NCI-H1417 treated with DMSO at 0.1 percent for 48 hours (cell line): ENCODE measurements at places on chromosomes 7 and 10.

DNA sequence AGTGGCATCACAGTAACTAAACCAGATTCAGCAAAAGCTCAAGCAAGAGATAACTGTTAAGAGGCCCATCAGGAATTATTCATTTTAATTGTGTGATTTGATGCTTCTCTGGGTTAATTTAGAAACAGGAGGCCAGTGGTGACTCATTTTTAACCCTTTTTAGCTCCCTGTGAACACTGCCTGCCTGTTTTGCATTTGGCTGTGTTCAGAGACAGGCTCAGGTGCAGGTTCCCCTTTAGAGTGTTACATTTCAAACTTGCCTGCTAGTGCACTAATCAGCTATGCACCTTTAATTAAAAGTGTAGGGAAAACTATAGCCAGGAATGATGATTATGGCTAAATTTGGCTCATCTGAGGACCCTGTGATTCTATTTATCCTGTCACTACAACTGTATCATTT, 6.5 kb downstream of the STAMBPL1 start:
- DNase-seq = no peak

- no peak for DNase-seq
Observed at GRCh38 chr7:37598824-37599223, 84.7 kb upstream of the GPR141 start.

GRCh38 chr7:29636009-29636351, 72.3 kb downstream of the PRR15 start:
- no peak for DNase-seq

- no peak for DNase-seq
Observed at GRCh38 chr10:1354809-1355710, 298.9 kb downstream of the WDR37 start.

DNA sequence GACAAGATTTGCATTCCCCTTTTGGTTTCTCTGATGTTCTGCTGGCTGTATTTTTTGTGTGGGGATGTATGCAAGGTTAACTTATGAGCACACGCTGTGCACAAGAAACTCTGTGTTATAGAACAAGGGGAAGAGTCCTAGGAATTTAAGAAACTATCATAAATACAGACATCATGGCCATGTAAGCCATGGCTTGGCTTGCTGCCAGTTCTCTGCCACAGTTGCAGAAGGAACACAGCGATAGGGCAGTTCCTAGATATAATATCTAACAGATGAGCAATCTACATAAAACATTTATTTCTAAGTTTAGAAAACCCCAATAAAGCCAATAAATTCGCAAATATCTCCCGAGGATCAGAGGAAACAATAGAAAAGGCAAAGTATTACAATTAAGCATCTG, 153.3 kb downstream of the LRRTM3 start:
- DNase-seq = no peak

DNA sequence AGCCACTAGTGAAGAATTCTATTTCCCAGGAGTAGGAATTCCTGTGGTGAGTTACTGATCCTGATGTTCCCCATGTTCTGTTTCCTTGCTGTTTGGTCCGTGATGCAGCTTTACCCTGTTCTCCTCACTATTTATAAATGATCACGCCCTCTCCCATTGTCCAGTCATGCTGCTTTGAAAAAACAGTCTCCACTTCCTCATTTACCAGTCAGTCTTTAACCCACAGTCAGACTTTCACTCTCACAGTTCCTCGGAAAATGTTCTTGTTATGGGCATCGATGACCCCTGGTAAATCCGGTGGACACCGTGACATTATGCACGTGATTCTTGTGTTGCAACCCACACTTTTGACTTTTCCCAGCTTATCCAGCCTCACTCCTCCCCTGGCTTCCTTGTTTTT, 14.4 kb downstream of the SCIN start:
- DNase-seq = no peak

DNA sequence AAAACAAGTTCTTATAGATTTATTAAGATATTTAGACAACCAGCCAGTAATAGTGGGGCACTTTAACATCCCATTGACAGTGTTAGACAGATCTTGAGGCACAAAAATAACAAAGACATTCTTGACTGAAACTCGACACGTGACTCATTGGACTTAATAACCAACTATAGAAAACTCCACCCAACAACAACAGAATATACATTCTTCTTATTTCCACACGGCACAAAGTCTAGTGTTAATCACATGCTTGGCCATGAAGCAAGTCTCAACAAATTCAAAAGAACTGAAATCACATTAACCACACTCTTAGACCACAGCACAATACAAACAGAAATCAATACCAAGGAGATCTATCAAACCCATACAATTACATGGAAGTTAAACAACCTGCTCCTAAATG, 138.1 kb downstream of the ARL5B start:
- DNase-seq = no peak

- DNase-seq = no peak
Observed at GRCh38 chr10:78830976-78831375, 237.8 kb upstream of the ZMIZ1 start.

DNA sequence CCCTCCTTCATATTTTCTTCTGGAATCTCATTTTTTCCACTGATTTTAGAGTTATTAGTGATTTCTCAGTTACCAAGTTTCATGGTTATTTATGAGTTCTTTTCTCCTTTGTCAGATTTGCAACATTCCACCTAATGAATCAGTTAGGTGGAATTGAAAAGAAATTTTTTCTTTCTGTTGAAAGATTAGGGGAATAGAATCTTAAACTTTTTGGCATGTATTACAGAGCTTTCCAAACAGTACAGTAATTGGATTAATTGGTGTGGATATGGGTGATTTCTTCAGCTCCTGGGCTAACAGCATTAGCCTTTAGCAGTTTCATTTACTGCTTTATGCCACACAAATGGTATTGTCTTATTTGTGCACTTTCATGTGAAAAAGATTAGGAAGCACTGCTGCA, 17.0 kb downstream of the STAM start:
- no peak for DNase-seq

DNA sequence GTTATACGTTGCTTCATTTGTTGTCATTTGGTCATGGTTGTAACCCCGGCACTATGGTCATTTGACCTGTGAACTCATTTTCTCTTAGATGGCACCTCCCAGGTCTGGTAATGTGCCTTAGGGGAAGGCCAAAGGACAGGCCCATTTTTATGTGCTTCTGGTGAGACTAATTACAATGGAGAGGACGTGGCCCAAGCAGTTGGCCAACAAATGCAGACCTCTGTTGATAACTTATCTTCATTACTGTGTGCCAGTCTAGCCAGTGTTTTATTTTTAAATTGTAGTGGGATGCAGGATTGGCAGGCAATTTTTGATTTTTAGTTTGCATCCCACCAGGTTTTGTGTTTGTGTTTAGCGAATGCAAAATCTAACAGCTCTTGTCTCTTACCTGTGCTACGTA, 321.5 kb upstream of the AKR1E2 start:
- DNase-seq = no peak

GRCh38 chr7:19000410-19000809, 117.0 kb downstream of the TWIST1 start:
- DNase-seq = no peak

- DNase-seq = no peak
Observed at GRCh38 chr7:129199406-129199805, 11.0 kb downstream of the SMO start.

DNA sequence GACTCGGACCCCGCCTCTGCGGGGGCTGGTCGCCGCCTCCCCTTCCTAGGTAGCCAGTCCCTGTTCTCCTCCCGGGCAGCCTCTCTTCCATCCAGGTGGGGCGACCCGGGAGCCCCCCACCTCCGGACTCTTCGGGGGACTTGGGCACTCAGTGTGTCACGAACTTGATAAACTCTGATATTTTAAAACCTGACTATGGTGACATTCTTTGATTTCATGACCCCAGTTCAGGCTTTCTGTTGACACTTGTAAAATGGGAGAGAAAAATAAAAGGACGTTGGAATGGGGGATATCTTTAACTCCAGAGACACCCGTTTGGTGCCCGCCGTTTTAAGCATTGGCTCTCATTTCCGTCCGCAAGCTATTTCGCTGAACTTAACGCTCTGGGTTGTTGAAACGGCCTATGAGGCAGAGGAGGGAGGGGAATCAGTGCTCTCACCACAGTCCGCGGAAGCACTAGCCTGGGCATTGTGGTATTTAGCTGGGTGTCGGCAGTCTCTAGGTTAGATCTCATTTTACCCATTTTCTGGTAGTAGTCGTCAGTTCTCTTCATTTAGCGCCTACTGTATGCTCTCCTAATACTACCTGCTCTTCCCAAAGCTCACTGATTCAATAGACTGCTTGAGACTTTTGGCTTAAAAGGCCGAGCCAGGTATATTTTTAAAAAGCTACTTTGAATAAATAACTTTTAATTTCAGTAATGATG, 738 bp downstream of the VPS26A start:
- no peak for DNase-seq

- no peak for DNase-seq
Observed at GRCh38 chr10:8349610-8350249, 295.2 kb downstream of the GATA3 start.

DNA sequence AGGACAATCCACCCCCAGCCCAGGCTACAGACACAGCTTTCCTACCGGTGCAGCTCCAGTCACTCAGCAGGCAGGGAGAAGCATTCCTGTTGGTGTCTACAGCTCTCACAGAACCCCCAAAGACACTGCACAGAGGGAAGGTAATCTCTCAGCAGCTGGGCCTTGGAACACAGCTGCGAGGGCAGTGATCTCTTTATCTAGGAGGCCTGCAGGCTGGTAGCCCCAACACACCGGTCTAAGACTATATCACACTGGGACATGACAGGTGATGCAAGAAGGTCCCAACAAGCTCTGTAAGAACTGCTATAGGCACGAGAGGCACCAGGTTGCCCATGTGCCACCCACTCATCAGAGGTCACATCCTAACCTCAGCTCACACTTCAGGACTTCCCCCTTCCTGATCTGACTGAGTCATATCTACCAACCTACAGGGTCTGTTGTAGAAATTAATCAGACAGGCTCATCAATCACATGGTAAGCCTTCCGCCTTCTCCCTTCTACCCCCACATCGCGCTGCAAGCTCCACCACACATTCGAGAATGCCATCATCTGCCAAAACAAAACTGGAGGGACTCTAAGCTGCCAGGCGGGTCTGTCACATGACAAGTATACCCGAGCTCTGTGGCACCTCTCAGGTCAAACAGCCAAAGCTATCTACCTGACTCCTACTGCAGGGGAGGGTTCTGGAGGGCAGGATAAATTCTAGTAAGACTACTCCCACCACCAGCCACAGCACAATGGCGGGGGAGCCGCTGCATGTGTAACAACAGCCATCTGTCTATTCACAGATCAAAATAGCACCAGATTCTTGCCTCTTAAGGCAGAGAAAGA, 26.1 kb downstream of the FAM53B start:
- no peak for DNase-seq

- DNase-seq = no peak
Observed at GRCh38 chr10:122864901-122865300, 14.5 kb downstream of the FAM24B start.

- DNase-seq = no peak
Observed at GRCh38 chr10:50325449-50326171, 74.3 kb upstream of the ASAH2 start.

- no peak for DNase-seq
Observed at GRCh38 chr10:118096022-118096421, 49.3 kb upstream of the RAB11FIP2 start.

DNA sequence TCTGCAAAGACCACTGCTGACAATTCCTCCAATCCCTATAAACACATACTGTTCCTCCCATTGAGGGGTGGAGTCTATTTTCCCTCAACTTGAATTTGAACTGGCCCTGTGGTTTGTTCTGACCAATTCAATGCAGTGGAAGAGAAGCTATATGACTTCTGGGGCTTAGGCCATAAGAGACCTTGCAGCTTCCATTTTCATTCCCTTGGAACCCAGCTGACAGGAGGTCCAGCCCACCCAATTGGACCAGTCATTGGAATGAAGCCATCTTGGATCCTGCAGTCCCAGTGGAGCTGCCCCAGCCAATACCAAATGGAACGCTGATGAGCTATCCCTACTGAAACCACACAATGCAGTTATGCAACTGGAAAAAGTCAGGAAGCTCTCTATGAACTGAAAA, 8.9 kb upstream of the TMED4 start:
- DNase-seq = no peak

DNA sequence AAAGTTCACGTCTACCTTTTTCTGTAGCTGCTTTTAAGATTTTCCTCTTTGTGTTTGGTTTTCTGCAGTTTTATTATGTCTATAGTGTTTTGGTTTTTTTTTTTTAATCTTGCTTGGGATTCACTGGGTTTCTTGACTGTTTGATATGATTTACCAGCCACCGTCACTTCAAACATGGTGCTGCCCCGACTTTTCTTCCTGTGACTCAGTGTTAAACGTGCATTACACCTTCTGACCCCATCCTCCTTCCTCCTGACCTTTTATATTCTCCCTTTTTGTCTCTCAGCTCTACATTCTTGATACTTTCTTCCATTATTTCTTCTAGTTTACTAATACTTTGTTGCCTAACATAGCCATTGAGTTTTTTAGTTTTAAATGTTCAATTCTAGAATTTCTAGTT, 61.5 kb downstream of the GNA12 start:
- DNase-seq = no peak

DNA sequence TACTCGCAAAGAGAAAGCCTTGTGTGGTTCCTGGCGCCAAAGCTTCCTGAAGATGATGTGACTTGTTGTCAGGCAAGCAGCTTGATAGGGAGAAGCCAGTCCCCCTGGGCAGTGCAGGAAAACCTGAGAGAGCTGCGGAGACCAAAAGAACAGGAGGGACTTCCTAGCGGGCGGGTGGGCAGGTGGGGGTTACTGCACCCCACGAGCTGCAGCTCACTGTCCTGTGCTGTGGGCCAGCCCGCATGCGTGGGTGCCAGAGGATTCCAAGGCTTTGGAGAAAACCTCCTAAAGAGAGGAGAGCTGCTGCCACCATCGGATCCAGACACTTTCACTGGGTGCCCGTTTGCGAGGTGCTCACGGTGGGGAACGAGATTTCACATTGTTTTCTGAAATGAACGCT, 145.1 kb downstream of the ACTR3B start:
- DNase-seq = no peak

GRCh38 chr7:29610086-29610485, 46.5 kb downstream of the PRR15 start:
- DNase-seq = no peak

DNA sequence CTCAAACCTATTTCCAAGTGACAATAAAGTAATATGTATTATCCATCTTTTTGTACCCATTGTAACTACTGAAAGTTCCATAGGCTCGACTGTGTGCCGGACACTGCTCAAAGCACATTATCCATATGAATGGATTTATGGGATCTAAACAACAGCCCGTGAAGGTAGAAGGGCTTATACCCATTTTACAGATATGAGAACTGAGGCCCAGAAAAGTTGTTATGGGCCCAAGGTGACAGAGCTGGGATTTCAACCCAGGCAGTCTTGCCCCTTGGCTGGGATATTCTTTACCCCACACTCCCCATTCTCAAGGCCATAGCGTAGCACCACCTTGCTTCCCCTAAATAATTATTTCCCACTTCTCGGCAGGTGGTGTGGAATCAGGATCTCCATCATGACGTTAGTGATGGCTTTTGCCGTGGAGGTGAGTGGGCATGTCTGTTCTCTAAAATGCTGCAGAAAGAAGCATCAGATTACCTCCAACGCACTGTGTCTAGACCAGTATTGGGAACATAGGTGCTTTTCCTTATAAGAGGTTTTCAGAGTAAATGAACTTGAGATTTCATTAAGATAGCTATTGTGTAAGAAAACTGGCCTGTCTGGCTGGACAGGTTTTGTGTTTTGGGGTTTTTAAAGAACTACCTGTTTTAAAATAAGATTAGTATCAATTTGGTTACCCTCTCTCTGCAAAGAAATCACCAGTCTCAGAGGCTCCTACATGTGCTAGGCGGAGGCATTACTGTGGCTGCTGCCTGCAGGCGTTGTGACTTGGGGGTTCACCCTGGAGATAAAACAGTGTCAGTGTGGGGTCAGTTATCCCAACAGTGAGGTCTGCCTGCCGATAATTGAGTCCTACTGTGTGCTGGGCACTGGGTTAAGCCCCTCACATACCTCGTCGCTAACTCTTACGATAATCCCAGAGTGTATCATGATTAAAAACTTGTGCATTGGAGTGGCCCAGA, 85.1 kb upstream of the SDK1 start:
- DNase-seq = no peak
